ENCODE measurements at places on chromosomes 7 and 10. TPM values are rescaled to one million over a fixed set of nuclear protein-coding genes. Genes with fewer than 3 reads are reported as not detected.

Gene WNT2
- total RNA-seq = 0.19 TPM

Gene AKR1C4
- not detected for total RNA-seq

Gene SLC13A4
- total RNA-seq = under 0.01 TPM

Gene PLEKHS1
- total RNA-seq = not detected

Gene WEE2
- total RNA-seq = not detected

Gene FOXP2
- not detected for total RNA-seq
